ENCODE measurements at places on chromosomes 7 and 10. TPM values are rescaled to one million over a fixed set of nuclear protein-coding genes. Genes with fewer than 3 reads are reported as not detected.

DNA sequence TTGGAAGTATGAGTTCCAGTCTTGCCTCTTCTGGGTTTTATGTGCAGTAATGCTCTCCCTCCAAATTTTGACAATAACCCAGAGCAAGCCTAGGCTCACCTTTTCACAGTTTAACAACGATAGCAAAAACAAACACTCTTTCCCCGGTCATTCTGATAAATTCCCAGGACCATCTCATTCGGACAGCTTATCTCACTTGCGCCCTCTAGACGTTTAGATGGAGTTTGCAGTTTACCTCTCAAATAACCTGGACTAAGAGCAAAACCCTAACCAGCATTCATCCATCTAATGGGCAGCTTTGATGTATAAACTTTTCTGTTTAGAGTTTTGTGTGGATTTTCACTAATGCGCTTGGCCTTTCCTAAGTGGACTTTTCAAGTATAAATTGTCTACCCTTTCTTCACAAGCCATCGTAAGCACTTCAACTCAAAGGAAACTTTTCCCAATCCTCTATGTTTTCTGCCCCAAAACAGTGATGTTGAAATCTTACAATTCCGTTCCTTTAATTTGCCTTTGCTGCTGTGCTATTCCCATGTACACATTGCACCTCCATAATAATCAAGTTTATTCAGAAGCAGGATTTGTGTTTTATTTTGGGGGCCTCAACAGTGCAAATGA is 114.9 kb downstream of the HDAC9 start:
- no peaks in the 10 kb centered on the region for H3K27me3 ChIP-seq
- H3K4me1 ChIP-seq: no peaks in the 10 kb centered on the region
- H3K36me3 ChIP-seq: no peaks in the 10 kb centered on the region
- H3K27ac ChIP-seq: no peak overlapping the region
- H3K4me3 ChIP-seq: no peak overlapping the region
- peak; percentile 19 for DNase-seq

DNA sequence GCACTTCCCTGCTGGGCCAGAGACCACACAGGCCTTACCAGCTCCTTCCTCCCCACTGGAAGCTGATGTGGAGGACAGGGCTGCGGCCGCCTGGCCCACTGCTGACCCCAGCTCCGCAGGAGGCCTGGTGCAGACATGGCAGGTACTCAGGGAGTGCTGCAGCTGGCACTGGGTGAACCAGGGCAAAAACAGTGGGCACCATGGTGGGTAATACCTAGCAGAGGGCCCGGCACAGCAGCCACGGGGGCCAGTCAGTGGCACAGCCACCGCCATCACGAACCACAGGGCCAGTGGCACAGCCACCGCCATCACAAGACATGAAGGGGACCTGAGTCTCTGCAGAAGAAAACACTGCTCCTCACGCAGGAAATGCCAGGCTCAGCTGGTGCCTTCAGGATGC is 152.6 kb upstream of the PPP2R2D start:
- no peak for DNase-seq
- no peak overlapping the region for H3K4me3 ChIP-seq
- no peaks in the 10 kb centered on the region for H3K36me3 ChIP-seq
- H3K4me1 ChIP-seq: no peaks in the 10 kb centered on the region

DNA sequence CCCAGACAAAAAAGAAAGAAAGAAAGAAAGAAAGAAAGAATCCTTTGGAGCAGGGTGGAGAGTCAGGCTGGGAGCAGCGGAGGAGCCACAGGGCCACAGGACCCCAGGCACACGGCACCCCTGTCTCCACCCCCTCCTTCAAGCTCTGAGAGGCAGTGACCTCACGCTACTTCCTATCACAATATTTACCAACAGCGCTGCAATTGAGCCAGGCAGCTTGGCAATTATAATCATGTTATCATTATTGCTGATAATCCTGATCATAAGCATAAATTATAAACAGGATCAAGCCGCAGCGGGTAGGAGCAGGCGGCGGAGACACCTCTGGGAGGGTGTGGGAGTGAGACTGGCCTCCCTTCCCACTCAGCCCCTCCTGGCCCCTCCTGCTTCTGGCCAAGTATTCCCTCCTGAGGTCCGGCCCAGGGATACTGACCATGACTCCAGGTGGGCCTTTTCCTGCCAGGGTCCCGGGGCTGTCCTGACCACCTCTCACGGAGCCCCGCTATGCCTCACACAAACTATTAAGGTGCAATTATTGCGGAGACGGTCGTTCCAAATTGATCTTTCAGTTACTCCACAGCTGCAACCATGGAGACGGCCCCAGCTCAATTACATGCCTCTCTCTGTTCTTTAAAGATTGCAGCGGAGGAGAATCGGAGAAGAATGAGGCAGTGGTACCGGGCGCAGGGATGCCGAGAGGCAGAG is 10.0 kb upstream of the GTF2IRD1 start:
- no peaks in the 10 kb centered on the region for H3K27me3 ChIP-seq
- no peaks in the 10 kb centered on the region for H3K4me1 ChIP-seq
- no peak overlapping the region for H3K27ac ChIP-seq
- H3K4me3 ChIP-seq: no peak overlapping the region
- DNase-seq: no peak

- H3K4me3 ChIP-seq: no peak overlapping the region
- no peak for DNase-seq
- H3K4me1 ChIP-seq: peaks cover 35% of the 10 kb centered on the region
- H3K36me3 ChIP-seq: no peaks in the 10 kb centered on the region
Measured at GRCh38 chr7:28086198-28086597, 94.4 kb downstream of the JAZF1 start.

- peaks cover 31% of the 10 kb centered on the region for H3K27me3 ChIP-seq
- no peak overlapping the region for H3K4me3 ChIP-seq
Measured at GRCh38 chr7:98618786-98619185, 1.7 kb downstream of the NPTX2 start.

- no peak overlapping the region for H3K27ac ChIP-seq
- H3K4me1 ChIP-seq: peaks cover 16% of the 10 kb centered on the region
- H3K36me3 ChIP-seq: no peaks in the 10 kb centered on the region
- peaks cover 26% of the 10 kb centered on the region for H3K27me3 ChIP-seq
- DNase-seq: no peak
- H3K4me3 ChIP-seq: no peak overlapping the region
Measured at GRCh38 chr10:72092987-72093386, 4.6 kb upstream of the SPOCK2 start.

GRCh38 chr10:110609605-110610004 is 34.5 kb upstream of the RBM20 start:
- no peak for DNase-seq
- no peak overlapping the region for H3K4me3 ChIP-seq
- H3K27ac ChIP-seq: no peak overlapping the region

- no peak overlapping the region for H3K27ac ChIP-seq
- no peak overlapping the region for H3K4me3 ChIP-seq
- H3K36me3 ChIP-seq: no peaks in the 10 kb centered on the region
- no peaks in the 10 kb centered on the region for H3K4me1 ChIP-seq
Measured at GRCh38 chr7:33798686-33799325, 106.5 kb upstream of the BMPER start.

GRCh38 chr7:5421714-5422395 is 1.8 kb downstream of the TNRC18 start:
- peak; percentile 85 for DNase-seq
- H3K27me3 ChIP-seq: no peaks in the 10 kb centered on the region
- H3K4me1 ChIP-seq: peaks cover 12% of the 10 kb centered on the region
- H3K36me3 ChIP-seq: no peaks in the 10 kb centered on the region
- peak overlapping the region; percentile 95 for H3K4me3 ChIP-seq
- H3K27ac ChIP-seq: peak overlapping the region; percentile 96

DNA sequence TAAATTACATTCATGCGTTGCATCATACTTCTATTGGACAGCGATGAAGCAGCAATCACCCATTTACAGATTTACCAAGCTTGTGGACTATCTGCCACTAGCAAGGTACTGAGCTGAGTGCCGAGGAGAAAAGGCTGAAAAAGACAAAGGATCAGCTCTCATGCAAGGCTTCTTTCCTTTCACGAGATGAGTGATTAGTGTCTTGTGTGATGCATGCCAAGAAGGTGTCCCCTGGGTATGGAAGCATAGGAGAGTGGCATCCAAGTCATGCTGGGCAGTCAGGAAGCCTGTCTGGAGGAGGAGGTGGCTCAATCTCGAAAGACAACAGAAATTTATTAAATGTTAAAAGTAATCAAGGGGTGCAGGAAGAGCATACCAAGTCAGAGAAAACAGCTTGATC is 40.9 kb downstream of the ACSM6 start:
- no peak for DNase-seq
- H3K36me3 ChIP-seq: 0 out of 2 replicates have a peak, but pooled peaks cover 5% of the 10 kb centered on the region
- no peak overlapping the region for H3K4me3 ChIP-seq
- H3K27me3 ChIP-seq: no peaks in the 10 kb centered on the region

- no peak overlapping the region for H3K4me3 ChIP-seq
- no peaks in the 10 kb centered on the region for H3K27me3 ChIP-seq
- H3K4me1 ChIP-seq: no peaks in the 10 kb centered on the region
- H3K27ac ChIP-seq: no peak overlapping the region
Measured at GRCh38 chr7:37377231-37377630, 71.4 kb downstream of the ELMO1 start.

GRCh38 chr10:1402016-1402770 is 335.1 kb downstream of the ADARB2 start:
- H3K4me3 ChIP-seq: no peak overlapping the region
- DNase-seq: no peak
- no peaks in the 10 kb centered on the region for H3K36me3 ChIP-seq
- H3K27ac ChIP-seq: no peak overlapping the region
- H3K27me3 ChIP-seq: no peaks in the 10 kb centered on the region
- no peaks in the 10 kb centered on the region for H3K4me1 ChIP-seq

Gene PRPS1L1
- total RNA-seq: not detected

Gene NEUROD6
- total RNA-seq: not detected

Gene CYP3A4
- not detected for total RNA-seq

Gene AKR1D1
- not detected for total RNA-seq

Gene TUBAL3
- total RNA-seq: not detected

Gene MNX1
- not detected for total RNA-seq

Gene ST8SIA6
- not detected for total RNA-seq
